ENCODE measurements at places on chromosomes 16 and 17.

GRCh38 chr16:19108409-19109287 is 5.1 kb upstream of the ITPRIPL2 start:
- peak; percentile 37 for DNase-seq

DNA sequence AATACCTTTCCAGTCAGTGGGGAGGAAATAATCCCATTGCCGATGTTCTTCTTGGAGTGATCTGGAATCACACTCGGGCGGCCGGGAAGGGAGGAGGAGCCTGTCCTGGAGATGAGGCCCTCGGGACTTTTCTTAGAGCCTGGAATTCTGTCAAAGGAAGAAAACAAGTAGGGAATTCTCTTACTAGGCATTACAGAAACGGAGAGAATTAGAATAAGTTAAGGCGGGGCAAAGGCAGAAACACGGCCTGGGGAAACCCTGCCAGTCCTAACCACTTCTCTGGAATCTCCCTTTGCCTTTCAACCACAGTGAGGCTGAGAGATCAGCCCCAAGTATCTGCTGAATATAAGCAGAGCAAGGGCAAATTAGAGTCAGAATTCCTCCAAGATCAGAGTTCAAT is 27.8 kb downstream of the USP36 start:
- no peak for DNase-seq

DNA sequence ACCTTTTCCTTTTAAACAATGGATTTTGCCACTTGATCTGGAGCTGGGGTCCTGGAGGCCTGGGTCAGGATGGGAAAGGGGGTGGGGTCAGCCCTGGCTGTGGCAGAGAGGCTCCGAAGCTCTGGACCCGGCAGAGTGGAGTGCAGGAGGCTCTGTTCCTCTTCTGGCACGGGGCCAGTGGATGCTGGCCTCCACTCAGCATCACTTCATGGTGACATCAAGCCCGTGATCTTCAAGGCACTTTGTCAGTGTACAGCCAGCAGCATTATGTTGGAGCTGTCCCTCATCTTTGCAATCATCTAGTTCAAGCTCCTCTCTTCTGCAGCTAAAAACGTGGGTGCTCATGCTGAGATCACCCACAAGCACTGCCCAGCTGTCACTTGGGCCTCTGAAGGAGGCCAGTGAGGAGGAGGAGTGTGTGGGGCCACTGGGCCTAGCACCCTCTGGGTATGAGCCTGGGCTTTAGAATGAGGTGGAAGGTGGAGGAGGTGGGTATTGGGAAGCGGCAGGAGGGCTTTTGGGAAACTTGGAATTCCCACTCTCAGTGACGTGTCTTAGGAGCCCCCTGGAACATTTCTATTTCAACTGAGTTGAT is 45.9 kb upstream of the MGAT5B start:
- no peak for DNase-seq

GRCh38 chr17:55763856-55764255 is 13.0 kb downstream of the PCTP start:
- no peak for DNase-seq

GRCh38 chr17:65441053-65441605 is 120.3 kb downstream of the AXIN2 start:
- DNase-seq, result no peak

DNA sequence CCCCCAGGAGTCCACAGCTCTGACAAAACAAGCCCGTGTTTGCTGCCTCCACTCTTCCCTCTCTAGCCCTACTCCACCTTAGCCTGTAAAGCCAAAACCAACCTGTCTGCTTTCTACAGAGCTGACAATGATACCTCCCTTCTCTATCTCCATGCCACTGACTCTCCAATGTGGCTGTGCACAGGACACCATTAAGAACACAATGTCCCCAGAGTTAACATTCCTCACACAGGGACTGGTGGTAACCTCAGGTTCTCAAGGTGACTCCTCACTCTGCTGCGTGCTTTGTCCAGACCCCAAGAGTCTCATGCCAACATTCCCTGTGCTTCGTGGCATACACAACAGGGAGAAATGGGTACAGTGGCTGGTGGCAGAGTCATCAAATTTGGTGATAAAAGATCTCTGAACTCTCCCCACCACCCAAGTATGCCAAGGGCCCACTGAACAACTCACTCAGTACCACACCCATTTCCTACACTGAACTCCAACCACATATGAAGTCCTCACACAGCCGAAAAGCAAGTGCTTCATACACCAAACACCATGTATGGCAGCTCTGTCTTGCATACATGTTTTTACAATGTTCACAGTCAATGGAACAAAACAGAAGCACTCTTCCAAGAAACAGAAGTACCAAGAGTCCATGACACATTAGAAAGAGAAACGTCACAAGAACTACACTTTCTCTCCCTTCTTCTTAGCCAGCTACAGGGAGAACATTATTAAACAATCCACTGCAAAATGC is 21.1 kb downstream of the CSNK2A2 start:
- no peak for DNase-seq

DNA sequence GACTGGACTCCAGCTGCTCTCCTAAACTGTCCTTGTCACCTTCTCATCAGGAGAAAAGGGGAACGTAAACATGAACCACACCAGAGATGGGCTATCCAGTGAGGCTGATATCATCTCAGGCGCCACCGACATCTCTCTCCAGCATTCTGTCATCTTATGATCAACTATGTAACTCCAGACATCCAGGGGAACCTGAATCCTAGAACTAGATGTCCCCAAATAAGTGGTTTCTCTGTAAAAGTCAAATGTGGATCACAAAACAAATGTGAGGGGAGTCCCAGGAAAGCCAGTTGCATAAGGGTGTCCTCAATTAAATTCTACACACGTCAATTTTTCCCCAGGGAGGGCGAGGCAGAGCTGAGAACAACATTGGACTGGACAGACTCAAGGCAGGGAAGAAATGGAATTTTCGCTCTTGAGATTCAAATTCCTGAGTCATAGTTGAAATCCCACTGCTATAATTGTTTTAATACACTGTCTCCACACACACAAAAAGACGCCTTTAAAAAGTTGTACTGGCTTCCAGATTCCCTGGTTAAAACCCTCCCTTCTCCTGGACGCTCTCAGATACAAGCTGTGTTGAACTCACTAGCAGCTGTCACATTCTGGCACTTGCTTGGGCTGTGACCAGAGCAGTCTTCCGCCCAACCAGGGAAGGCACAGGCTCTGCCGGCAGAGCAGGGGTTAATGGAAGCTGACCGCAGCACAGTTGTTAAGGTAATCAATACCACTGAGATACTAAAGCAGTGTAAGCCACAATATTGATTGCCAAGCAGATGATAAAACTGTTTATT is 62.6 kb downstream of the ZFHX3 start:
- DNase-seq, result peak; percentile 74

GRCh38 chr17:80012765-80013741 is 22.6 kb downstream of the TBC1D16 start:
- peak; percentile 69 for DNase-seq

DNA sequence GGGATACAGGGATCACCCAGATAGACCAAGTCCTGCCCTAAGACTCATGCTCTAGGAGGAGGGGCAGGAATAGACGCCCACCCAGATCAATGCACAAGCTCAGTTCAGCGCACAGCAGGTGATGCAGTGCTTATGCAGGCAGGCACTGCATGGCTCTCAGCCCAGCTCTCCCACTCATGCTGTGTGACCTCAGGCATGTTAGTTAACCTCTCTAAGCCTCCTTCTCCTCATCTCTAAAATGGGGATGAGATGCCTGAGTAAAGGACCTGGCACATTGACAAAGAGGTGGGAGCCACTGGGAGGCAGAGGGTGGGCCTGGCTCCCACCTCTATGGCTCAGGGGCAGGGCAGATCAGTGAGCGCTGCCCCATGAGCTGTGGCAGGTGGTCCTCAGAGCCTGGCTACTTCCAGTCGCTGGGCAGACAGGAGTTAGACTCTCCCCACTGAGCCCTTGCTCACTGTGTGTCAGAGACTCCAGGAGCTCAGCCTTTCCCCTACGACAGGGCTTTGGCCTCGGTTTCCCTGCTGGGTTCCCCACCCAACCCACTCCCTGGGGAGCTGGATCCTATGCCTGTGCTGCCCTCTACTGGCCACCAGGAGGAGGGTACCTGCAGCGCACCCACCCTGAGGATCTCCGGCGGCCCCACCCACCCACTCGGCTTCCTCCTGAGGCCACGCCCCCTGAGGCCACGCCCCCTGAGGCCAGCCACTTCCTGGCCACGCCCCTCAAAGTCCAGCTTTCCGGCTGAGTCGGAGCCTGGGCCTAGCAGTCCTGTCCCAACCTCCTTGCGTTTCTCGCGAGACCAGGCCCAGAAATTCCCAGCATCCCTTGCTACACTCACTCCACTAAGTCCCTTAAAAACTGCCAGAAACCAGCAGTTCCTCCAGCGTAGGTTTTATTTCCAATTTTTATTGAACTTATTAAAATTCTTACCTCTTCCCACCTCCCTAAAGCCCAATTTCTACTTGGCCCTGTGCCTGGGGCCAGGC is 196.1 kb downstream of the GSG1L start:
- DNase-seq, result peak; percentile 93

DNA sequence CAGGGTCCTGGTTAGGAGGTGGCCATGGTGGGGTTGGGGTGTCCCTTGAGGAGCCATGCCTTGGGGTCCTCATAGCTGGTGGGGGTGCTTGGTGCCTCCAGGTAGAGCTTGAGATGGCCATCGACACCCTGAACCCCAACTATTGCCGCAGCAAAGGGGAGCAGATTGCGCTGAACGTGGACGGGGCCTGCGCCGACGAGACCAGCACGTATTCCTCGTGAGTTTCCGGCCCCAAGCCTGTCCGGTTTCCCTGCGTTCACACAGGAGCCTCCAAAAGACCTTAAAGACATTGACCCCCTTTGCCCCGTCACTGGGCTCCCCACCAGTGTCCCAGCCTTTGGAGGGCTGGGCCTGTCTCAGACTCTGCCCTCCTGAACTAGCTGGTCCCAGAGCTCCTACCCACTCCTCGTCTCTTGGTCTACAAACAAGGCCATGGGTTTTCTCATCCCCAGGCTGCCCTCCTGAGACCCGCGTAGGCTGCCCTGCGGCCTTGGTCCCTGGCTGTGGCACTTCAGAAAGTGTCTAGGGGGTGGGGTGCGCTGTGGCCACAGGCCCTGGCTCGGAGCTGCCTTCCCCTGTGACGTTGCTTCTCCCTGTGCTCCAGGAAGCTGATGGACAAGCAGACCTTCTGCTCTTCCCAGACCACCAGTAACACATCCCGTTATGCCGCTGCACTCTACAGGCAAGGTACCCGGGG is 11.8 kb downstream of the POLR3E start:
- DNase-seq, result peak; percentile 58

DNA sequence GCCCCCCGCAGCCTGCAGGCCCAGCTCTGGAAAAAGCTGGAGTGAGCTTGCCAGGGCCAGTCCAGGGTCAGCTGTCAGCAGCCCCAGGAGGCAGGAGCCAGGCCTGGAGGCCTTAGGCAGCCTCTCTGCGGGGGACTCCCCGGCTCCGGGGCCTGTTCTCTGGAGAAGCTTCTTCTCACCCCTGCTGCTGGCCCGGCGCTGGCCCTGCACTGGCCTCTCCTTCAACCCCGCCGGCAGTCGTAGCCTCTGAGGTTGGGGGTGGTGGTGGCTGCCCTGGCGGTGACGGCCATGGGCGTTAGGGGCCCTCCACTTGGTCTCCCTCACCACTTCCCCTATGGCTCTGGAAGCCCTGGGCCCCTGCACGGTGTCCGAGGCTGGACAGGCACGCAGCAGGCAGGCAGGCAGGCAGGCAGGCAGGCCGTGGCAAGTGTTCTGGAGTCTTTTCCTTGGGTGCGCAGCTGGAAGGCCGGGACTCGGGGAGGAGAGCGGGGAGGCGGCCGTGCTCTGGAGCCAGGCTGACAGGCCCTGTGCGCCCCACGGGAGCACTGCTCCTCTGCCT is 2.1 kb downstream of the FOXF1 start:
- DNase-seq, result peak; percentile 91

- no peak for DNase-seq
Observed at GRCh38 chr17:47945080-47945479, 3.7 kb downstream of the PNPO start.

DNA sequence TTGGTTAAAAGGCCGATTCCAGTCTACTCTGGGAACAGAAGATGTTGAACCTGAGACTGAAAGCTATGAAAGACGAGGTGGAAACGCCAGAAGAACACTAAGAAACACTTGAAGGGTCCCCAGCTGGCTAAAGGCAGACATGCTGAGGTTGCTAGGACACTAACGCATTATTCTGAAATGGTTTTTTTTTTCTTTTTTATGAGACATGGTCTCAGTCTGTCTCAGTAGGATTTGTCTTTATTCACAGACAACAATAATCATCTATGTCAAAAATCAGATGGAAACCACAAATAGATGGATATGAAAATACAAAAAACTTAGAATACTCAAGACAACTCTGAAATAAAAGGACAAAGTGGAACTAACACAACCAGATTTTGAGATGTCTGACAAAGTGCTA is 35.0 kb upstream of the RASD1 start:
- no peak for DNase-seq

DNA sequence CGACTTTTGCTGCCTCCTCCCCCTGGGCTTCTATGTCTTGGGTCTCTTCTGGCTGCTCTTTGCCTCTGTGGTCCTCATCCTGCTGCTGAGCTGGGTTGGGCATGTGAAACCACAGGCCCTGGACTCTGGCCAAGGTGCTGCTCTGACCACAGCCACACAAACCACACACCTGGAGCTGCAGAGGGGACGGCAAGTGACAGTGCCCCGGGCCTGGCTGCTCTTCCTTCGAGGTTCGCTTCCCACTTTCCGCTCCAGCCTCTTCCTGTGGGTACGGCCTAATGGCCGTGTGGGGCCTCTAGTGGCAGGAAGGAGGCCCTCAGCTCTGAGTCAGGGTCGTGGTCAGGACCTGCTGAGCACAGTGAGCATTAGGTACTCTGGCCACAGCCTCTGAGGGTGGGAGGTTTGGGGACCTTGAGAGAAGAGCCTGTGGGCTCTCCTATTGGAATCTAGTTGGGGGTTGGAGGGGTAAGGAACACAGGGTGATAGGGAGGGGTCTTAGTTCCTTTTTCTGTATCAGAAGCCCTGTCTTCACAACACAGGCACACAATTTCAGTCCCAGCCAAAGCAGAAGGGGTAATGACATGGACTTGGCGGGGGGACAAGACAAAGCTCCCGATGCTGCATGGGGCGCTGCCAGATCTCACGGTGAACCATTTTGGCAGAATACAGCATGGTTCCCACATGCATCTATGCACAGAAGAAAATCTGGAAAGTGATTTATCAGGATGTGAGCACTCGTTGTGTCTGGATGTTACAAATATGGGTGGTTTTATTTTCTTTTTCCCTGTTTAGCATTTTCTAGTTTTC is 2.3 kb downstream of the GP1BA start:
- peak; percentile 95 for DNase-seq

DNA sequence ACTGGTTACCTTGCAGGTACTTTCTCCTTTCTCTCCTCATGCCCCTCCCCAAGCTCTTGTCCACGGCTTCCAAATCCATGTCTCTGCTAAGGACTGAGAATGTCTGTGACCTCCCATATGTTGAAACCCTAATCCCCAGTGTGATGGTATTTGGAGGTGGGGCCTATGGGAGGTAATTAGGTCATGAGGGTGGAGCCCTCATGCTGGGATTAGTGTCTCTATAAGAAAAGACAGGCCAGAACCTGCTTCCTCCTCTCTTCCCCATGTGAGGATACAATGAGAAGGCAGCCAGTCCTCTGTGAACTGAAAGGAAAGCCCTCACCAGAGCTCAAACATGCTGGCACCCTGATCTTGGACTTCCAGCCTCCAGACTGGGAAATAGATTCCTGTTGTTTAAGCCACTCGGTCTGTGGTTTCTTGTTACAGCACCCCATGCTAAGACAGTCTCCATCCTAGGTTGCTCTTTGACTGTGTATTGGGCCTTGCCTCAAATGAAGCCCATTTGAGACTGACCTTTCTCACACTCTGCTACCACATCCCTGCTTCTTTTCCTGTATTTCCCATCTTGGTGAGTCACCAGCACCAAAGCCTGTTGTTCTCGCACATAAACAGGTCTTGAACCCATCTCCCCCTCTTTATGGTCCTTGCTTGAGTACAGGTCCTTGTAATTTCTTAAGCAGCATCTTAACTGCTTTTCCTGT is 135.0 kb downstream of the CDK5R1 start:
- DNase-seq, result no peak

- peak; percentile 81 for DNase-seq
Observed at GRCh38 chr17:58320570-58321323, 7.8 kb downstream of the TSPOAP1 start.
